ENCODE measurements at places on chromosomes 2 and 18.

DNA sequence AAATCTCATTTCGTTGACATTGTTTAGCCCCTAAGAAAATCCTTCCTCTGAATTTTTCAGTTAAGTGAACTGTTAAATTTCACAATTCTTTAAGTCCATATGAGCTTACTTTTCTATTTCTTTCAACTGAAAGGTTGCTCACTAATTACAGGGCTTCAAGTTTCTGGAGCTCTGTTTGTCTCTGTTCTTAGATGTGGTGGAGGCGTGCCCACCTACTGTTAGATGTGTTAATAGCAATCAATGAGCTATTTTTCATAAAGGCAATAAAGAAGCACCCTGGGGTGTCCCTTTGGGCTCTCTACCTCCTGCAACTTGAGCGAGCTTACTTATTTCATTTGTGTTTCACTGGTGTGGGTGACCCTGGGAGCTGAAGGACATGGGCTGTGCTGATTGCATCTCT is 25.0 kb downstream of the CREG2 start:
- DNase-seq = no peak

- DNase-seq = no peak
Observed at GRCh38 chr18:37729716-37730115, 164.1 kb upstream of the CELF4 start.

GRCh38 chr2:234133004-234133403 is 82.5 kb downstream of the SPP2 start:
- DNase-seq = no peak

GRCh38 chr2:161976295-161976694 is 97.7 kb downstream of the DPP4 start:
- DNase-seq = no peak

- DNase-seq = no peak
Observed at GRCh38 chr2:184534986-184535385, 63.3 kb upstream of the ZNF804A start.

DNA sequence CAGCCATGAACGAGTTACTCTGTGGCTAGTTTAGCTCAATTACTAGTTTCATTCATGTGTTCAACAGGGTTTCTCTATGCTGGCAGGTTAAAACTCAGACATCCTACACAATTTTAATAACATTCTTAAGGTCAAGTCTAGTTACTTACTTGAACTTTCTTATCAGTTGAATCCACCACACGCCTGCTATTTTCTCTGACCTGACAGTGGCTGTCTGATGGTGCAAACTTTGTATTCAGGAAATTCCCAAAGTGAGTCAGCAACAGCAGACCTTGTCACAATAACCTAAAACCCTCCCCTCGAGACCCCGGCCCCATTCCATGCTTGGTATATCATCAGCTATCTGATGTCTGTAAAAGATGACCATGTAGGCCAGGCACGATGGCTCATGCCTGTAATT is 20.8 kb upstream of the CIDEA start:
- DNase-seq = no peak

- DNase-seq = no peak
Observed at GRCh38 chr2:19851116-19851695, 50.6 kb downstream of the TTC32 start.

Measured in CD8-positive, alpha-beta memory T cell (primary cell).